Activated CD8-positive, alpha-beta memory T cell treated with anti-CD3 and anti-CD28 coated beads, Interleukin-2, amount 10 ng/mL, durations not matched to agents 7 days and 5 days (primary cell): ENCODE measurements at places on chromosomes 1 and 21. TPM values are rescaled to one million over a fixed set of nuclear protein-coding genes. Genes with fewer than 3 reads are reported as not detected.

GRCh38 chr21:35508139-35508888 lies 459.2 kb upstream of the RUNX1 start:
- no peak for DNase-seq

LRRC7 gene
- total RNA-seq = not detected

GRCh38 chr1:24594328-24594598 lies 38.4 kb downstream of the NCMAP start:
- DNase-seq = no peak

- DNase-seq = no peak
Measured at GRCh38 chr1:152397474-152397873, 16.6 kb downstream of the CRNN start.

GRCh38 chr21:35465741-35466140 lies 416.6 kb upstream of the RUNX1 start:
- DNase-seq = no peak

- no peak for DNase-seq
Measured at GRCh38 chr1:192846950-192847349, 38.1 kb downstream of the RGS2 start.

PHGDH gene
- 165 TPM for total RNA-seq

ABCA4 gene
- not detected for total RNA-seq

GRCh38 chr1:29330856-29331255 lies 94.5 kb downstream of the PTPRU start:
- no peak for DNase-seq

GRCh38 chr1:154408174-154408777 lies 3.1 kb downstream of the IL6R start:
- no peak for DNase-seq

GRCh38 chr1:221719987-221720386 lies 21.9 kb downstream of the DUSP10 start:
- DNase-seq = no peak

GRCh38 chr1:111695801-111696200 lies 43.4 kb downstream of the INKA2 start:
- DNase-seq = peak; percentile 51

DNA sequence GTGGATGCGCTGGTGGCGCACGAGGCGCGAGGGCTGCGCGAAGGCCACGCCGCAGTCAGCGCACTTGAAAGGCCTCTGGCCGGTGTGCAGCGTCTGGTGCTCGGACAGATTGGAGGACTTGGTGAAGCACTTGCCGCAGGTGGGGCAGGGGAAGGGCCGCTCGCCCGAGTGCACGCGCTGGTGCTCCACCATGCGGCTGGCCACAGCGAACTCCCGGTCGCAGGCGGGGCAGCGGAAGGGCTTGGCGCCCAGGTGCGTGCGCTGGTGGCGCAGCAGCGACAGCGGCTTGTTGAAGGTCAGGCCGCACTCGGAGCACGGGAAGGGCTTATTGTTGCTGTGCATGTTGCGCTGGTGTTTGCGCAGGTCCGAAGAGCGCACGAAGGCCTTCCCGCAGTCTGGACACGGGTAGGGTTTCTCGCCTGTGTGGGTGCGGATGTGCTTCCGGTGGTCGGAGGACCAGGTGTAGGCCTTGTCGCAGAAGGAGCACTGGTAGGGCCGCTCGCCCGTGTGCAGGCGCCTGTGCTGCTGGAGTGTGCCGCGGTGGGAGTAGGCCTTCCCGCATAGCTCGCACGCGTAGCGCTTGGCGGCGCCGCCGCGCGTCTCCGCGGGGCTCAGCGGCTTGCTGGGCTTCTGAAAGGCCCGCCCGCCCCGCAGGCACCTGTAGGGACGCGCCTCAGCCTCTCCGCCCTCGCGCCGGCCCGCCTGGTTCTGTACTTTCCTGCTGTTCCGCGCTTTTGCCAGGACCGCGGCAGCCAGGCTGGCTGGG lies 4.7 kb downstream of the ZNF648 start:
- no peak for DNase-seq

DNA sequence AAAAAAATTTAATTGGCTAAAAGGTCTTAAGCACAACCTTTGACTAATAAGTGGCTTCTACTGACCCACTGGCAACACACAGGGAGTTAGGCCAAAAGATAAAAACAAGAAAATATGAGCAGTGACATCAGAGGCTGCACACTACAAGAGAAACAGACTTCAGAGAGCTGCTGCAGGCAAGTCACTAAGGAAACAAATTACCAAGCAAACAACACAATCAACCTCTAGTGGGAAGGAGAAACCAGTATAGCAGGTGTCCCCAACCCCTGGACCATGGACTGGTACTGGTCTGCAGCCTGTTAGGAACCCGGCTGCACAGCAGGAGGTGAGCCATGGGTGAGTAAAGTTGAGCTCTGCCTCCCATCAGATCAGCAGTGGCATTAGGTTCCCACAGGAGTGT lies 20.8 kb upstream of the ENSA start:
- DNase-seq = no peak

GRCh38 chr1:169508432-169509338 lies 22.9 kb upstream of the SLC19A2 start:
- DNase-seq = no peak

- no peak for DNase-seq
Measured at GRCh38 chr1:235649368-235650163, at the start of gene GNG4. TSS of gene GNG4 (minus strand) at chr1:235649784. CDS start at chr1:235583838, 65,946 bp downstream.
